HS-5 (cell line): ENCODE measurements at places on chromosomes 3 and 15.

- no peak for DNase-seq
These were observed 278.0 kb downstream of the FOXP1 start for GRCh38 chr3:71305231-71306206.

GRCh38 chr3:194816748-194817591, 131.3 kb downstream of the FAM43A start:
- no peak for DNase-seq

- DNase-seq, result no peak
These were observed 360.4 kb upstream of the ROBO2 start for GRCh38 chr3:76679541-76679940.

GRCh38 chr3:113454057-113454456, 12.8 kb upstream of the CFAP44 start:
- no peak for DNase-seq

DNA sequence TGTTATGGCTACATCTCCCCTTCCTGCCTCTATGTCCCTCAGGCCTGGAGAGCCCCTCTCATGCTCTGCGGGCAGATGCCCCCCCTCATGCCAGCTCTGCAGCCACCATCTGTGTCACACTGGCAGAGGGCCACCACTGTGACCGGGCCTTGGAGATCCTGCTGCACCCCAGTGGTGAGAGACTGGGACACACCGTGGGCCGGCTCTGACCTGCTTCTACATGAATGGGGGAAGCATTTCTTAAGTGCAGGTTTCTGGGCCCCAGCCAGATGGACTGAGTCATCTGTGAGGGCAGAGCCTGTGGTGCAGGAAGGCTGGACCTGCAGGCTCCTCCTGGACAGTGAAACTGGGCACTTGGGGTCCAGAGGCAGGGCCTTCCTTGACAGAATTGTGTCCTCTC, 4.8 kb downstream of the VWA5B2 start:
- DNase-seq, result peak; percentile 68

DNA sequence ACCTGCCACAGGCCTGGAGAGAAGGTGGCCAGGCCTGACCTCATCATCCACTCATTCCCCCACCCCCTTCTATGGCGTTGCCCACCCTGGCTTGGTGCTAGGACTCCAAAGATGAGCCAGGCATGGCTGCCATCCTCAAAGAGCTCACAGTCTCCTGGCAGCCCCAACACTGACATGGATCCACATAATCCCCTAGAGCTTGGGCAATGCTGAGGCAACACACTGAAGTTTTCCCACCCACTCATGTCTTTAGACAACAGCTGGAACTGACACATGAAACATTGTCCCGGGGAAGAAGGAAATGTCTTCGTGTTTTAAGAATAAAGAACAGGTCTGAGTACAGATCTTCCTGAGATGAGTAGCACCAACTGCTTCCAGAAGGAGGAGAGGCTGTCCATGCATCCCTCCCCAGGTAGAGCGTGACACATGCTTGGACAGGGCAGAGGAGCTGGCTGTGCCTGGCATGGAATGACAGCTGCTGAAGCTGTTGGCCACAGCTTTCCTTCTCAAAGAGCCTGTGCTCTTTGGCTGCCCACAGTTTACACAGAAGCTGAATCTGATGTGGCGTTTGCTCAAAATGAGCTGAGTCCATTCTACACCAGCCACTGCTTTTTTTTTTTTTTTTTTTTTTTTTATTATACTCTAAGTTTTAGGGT, 70.1 kb downstream of the HOMER2 start:
- DNase-seq, result no peak

DNA sequence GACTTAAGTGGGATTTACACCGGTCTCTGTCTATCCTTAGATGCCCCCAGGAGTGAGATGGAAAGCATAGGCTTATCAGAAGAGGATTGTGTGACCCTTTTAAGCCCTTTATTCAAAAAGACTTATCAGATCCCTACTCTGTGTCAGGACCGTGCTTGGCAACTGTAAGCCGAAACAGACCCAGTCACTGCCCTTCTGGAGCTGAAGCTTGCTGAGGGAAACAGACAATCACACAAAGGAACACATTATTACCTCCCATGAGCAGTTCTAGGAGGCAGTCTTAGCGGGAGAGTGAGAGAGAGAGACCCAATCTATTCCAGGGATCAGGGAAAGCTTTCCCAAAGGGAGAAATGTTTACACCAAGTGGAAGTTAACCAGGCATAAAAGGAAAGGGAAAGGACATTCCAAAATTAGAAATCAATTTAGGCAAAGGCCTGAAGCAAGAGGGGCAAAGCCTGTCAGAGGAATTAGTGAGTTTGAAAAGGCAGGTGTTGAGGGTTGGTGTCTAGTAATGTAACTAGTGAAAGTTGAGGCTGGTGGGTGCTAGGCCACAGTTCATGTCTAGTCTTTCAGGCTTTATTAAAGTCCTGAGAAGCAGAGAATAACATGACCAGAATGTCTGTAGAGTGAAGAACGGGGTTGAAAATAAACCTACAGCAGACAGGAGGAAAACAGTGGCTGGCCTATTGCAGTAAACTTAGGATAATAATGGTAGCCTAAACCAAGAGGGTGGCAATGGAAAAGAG, 86.7 kb downstream of the THBS1 start:
- no peak for DNase-seq

- no peak for DNase-seq
These were observed 516.1 kb upstream of the NAALADL2 start for GRCh38 chr3:174342941-174343501.

GRCh38 chr3:148789146-148789545, 38.5 kb upstream of the CPB1 start:
- DNase-seq, result no peak

- no peak for DNase-seq
These were observed 76.6 kb downstream of the RBPMS2 start for GRCh38 chr15:64698823-64699222.

GRCh38 chr3:65948841-65949573, 89.7 kb downstream of the MAGI1 start:
- DNase-seq, result no peak

DNA sequence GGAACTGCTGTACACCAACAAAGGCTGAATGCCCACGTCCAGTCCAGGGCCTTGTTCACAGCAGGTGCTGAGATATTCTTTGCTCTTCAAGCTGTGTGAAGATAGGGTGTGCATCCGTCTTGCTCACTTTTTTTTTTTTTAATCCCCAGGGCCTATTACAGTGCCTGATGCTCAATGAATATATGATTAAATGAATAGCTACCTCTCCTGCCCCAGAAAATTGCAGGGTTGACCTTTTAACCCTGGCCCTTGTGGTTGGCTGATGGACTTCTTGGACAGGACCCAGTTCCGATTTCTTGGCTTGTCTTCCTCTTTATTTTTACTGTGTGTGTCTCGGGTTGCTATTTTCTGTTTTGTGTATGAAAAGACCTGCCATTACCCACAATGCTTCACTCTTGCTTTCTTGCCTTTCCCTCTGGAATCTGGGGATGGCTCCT, 2.9 kb upstream of the FYTTD1 start:
- DNase-seq, result no peak

DNA sequence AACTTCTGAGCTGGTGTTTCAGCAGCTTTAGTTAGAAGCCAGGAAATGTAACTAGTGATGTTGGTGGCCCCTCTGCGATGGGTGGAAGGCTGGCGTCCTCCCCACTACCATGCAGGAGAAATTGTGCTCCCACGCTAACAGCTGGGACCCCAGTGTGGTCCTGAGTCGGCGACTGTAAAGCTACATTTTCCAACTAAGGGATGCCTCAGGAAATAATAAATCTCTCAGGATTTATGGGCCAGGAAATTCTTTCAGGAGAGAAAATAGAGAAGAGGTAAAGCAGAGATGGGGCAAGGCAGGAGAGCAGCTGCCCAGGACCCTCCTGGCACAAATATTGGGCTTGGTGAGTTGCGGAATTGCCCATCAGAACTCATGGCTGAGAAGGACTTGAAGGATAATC, 186.9 kb downstream of the OPA1 start:
- DNase-seq, result no peak

- DNase-seq, result peak; percentile 74
These were observed 108.5 kb upstream of the PFN2 start for GRCh38 chr3:150079029-150079739.

DNA sequence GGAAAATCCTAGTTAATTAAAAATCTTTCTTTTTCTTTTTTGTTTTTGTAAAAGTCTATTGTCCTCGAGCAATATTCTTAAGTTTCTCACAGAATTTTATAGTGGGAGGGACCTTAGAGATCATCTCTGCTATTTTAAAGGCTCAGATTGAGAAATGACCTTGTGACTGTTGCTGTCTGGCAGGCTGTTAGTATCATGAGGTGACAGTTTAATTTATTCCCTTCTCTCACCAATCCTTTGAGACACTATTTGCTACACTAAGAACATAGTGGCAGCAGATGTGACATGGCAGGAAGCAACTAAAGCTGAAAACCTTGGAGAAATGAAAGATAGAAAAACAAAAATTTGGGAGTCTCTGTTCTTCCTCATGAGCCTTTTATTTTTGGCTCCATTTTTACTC, 24.9 kb downstream of the APPL1 start:
- DNase-seq, result no peak

DNA sequence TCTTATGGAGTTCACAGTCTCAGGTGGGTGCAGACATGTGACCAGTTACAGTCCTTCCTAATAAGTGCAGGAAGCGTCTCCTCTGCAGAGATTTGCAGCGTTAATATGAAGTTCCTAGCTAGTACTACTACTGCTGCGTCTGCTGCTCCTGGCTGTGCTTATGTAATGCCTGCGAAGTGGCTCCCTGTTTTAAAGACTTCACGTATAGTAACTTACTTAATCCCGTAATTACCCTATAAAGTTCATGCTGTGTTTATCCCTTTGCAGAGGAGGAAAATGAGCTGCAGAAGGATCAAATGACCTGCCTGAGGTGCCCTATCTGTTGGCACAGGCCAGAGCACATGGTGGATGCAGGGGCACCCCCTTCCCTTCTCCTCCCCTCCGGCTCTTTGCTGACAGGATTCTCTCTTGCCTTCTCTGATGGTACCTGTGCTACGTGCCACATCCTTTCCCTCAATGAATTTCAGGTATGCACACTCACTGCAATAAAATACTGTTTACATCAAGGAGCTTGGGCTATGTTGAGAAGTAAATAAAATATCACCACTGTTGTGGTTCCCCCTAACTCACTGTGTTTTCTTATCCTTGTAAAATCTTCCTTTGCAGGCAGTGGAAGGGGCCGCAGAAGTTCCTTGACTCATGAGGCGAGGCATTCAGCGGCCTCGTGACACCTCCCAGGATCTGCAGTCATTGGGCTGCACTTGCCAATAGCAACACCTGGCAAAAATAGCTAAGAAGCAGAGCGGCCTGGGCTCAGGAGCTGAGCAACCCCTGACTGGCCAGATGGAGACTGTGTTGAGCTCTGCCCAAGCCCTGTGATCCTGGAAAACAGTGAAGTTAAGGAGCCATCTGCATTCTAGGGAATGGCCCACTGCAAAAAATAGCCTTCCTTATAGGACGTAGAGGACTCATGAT, 188.9 kb upstream of the ATP10A start:
- no peak for DNase-seq

GRCh38 chr15:25070353-25070963, 115.7 kb downstream of the SNRPN start:
- no peak for DNase-seq

GRCh38 chr3:177396733-177397132, 199.5 kb upstream of the TBL1XR1 start:
- no peak for DNase-seq
